Smooth muscle cell of the brain vasculature (primary cell): ENCODE measurements at places on chromosomes 4 and X.

DNA sequence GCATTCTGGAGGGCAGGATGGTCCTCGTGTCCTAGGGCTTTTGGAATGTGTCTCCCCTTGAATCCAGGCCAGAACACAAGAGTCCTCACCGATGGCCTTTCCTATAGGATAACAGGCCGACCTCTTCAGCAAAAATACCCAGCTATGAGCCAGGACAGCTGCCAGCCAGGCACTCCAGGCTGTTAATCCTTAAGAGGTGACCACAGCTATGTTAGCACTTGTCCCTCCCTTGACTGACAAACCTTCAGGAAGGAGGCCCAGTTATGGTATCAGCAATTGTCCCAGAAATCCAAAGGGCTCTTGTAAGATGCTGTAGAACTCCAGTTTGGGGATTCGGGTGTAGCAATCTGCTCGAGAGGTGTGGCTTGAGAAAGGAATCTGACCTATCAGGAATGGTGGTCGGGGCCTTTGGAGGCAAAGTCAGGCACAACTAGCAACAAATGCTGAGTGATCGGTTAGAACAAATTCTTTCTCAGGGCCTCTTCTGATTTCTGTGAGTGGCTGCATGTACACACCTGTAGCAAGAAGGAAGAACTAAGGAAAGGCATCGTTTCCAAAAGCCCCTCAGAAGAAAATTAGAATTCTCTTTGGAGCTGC lies 54.6 kb downstream of the PTCHD1 start:
- DNase-seq = no peak

GRCh38 chrX:45347877-45348276 lies 147.2 kb upstream of the DIPK2B start:
- DNase-seq = no peak

GRCh38 chr4:111510535-111510934 lies 634.7 kb upstream of the FAM241A start:
- DNase-seq = no peak

- DNase-seq = no peak
Measured at GRCh38 chrX:111352424-111352823, 59.6 kb downstream of the DCX start.

- no peak for DNase-seq
Measured at GRCh38 chrX:142831961-142832530, 193.7 kb upstream of the SPANXN4 start.

- no peak for DNase-seq
Measured at GRCh38 chr4:152630324-152630723, 49.5 kb downstream of the TMEM154 start.

DNA sequence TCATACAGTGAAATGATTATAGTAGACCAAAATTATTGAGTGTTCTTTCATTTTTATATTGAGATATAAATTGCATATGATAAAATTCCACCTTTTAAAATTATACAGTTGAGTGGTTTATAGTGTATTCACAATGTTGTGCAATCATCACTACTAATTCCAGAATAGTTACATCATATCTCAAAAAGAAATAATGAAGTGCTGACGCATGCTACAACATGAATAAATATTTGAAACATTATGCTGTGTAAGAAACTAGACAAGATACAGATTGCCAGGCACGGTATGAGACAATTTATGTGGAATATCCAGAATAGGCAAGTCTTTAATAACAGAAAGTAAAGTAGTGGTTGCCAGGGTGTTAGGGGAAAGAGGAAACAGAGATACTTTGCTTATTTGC lies 871.7 kb downstream of the FAM133A start:
- DNase-seq = no peak

GRCh38 chrX:153441981-153442380 lies 3.9 kb downstream of the TREX2 start:
- DNase-seq = no peak

DNA sequence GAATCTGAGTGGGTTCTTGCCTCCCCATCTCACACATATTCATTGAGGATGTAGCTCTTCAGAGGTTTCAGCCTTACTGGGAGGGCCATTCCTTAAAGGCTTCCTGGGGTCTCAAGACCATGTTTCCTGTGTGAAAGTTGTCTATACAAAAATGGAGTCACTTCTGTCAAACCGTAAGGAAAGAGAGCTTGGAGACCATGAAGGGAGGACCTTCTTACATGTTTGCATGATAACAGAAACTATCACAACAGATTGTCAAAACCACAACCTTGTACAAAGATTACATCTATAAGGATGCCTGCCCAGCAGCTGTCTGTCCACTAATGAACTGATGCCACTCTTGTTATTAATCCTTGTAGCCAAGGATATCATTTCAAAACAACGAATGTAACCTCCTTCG lies 139.3 kb downstream of the PDE5A start:
- no peak for DNase-seq

- DNase-seq = no peak
Measured at GRCh38 chr4:110124711-110125110, 73.7 kb downstream of the ELOVL6 start.

- no peak for DNase-seq
Measured at GRCh38 chr4:113971706-113972360, 7.6 kb downstream of the ARSJ start.

GRCh38 chr4:185640811-185641675 lies 105.7 kb upstream of the PDLIM3 start:
- DNase-seq = peak; percentile 56

DNA sequence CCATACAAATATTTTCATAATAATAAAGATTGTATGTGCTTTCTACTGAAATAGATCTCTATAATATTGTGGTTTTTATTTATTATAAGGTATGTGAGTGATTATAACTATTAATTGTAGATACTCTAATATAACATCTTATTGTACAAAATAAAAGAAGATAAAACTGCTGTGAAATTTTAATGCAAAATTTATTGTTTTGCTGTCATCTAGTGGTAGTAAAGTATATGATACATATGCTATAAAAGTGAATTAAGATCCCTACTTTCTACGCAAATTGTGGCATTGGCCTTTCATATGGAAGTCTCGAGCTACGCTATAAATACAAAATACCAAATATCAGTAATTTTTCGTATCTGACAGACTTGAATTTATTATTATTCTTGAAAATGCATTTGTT lies 19.3 kb downstream of the YIPF7 start:
- no peak for DNase-seq

DNA sequence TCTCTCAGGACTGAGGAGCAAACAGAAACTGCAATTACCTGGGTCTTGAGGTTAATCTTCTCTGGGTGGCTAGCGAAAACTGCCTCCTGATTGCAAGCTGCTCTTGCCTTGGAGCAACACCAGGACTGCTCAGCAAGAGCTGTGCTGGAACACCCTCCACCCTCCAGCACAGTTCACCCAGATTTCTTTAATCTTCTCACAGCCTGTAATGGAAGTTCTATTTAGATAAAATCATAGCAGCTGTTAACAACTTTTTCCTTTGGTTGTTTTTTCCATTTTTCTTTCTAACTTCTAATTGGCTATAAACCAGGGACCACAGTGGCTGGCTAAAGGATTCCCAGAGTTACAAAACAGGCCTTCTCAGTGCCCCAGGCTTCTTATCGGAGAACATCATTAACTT lies 36.3 kb downstream of the OPHN1 start:
- no peak for DNase-seq

DNA sequence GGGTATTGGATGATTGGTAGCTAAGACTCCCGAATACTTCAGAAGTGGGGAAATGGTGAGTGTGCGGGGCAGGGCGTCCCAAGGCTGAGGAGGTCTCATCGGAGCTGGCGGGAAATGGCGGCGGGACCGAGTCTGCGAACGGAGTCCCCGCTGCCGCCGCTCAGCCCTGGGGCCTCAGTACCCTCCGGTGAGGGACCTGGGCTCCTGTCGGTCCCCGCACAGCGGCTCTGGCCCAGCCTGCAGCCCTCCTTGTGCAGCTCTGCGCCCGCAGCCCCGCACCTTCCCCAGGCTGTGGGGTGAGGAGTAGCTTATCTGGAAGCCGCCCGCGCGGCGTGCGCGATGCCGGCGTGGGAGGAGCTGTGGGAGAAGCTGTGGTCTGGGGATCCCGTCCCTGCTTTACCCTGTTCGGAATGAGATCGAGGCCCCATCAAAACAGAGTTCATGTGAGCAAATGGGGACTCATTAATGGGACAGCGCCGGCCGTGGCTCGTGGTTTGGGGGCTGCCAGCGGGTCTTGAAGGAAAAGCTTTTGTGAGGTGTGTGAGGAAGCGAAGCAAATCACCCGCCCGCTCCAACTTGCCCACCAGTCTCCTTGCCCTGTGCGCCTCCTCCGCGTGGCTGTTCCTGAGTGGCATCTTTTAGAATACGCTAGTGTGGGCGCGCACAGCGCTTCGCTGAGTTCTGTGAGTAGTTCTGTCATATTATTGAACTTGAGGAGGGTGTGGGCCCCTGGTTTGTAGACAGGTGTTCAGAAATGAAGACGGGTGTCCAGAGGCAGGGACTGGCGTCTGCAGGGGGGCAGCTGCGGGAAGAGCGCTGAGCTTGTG lies 531 bp downstream of the ZNF141 start:
- DNase-seq = no peak

- no peak for DNase-seq
Measured at GRCh38 chr4:112076919-112077608, 68.2 kb upstream of the FAM241A start.

GRCh38 chrX:47143894-47144625 lies 442 bp downstream of the NDUFB11 start:
- DNase-seq = peak; percentile 6

DNA sequence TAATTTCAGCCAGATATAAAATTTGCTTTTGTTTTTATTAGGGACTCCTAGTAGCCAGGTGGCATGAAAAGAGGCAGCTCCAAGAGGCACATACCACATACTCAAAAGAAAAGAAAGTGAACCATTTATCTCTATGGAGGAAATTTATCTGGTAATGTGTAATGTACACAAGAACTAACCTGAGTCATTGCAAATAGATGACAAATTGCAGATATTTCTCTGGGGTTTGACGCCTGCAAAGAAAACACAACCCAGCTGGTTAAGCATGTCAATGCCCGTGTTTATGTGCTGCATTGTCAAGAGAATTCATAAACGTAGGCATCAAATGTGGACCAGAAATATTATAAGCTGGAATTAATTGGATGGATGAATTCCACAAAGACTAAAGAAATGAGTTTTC lies 46.9 kb upstream of the PHKA2 start:
- no peak for DNase-seq

- DNase-seq = no peak
Measured at GRCh38 chrX:4094926-4095325, 381.5 kb upstream of the PRKX start.

DNA sequence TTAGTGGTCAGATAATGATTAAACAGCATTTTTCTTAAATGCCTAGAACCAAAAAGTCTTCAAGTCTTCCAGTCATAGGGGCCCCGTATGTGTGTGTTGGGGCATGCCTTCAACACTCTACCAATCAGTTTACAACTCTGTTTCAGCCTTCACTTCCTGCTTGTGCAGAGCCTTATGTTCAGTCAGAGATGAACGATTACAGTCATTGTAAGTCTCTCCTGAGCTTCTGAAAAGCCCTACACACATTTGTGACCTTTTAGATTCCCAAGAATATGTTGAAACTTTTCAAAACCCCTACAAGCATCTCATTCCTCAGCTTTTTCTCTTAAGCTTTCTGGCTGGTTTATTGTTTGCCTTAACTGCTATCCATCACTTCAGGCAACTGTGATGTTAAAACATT lies 591.2 kb downstream of the ZNF674 start:
- no peak for DNase-seq

- DNase-seq = no peak
Measured at GRCh38 chr4:2101346-2102044, 42.4 kb downstream of the NAT8L start.

GRCh38 chrX:84044051-84044450 lies 143.9 kb downstream of the RPS6KA6 start:
- no peak for DNase-seq

DNA sequence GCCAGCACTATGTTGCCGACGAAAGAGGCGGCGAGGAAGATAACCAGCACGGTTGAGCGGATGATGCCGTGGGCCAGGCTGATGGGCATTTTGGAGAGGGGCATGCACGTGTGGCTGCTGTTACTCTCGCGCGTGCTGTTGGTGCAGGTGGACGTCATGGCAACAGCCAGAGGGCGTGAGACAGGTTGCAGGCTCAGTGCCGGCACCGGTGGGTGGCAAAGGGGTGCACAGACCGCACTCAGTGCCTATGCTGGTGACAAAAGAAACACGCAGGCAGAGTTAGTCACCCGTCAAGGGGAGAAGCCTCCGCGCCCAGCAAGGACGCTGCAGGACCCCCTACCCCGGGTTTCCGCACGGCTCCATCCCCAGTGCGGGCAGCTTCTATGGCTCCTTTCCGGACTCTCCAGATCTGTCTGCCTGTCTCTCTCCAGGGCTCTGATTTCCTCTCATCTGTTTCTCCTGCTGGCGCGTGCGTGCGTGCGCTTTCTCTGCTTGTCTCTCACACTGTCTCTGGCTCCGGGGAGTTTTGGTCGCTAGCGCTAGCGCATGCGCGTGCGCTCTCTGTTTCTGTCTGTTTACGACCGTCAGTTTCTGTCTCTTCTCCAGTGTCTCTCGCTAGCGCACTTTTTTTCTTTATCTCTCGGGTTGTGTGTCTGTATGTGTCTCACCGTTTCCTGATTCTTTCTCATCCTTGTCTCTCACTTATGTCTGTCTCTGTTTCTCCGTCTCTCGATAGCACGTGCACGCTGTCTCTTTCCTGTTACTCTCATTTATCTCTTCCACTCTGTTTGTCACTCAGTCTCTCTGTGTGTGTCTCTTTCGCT lies 2.1 kb downstream of the GPR101 start:
- DNase-seq = no peak

- no peak for DNase-seq
Measured at GRCh38 chr4:165325732-165326512, 1.5 kb upstream of the MSMO1 start.
